Activated CD4-positive, alpha-beta T cell treated with anti-CD3 and anti-CD28 coated beads for 48 hours (primary cell): ENCODE measurements at places on chromosomes 4 and X.

GRCh38 chrX:13401724-13402123 is 81.9 kb upstream of the ATXN3L start:
- no peak for DNase-seq

- DNase-seq: peak; percentile 40
Measured at GRCh38 chrX:46628460-46629371, 55.2 kb downstream of the CHST7 start.

DNA sequence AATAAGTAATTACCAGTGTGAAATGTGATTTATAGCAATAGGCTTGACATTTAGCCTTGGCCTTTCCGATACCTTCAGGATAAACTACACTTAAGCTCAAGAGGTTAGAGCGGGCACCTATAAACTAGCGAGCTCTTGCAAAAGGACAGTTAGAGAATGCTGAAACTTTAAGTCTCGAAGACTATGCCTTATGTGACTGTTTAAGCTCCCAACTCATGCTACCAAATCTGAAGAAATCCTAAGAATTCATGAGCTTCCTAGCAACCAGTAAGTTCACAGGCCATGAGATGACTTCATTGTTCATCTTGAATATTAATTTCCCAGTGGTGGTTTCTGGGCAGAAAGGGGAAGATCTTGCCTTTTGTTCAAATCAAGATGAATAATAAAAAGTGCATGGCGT is 4.7 kb downstream of the STOX2 start:
- DNase-seq: no peak

GRCh38 chrX:22128961-22129360 is 96.8 kb downstream of the PHEX start:
- DNase-seq: no peak

GRCh38 chr4:185341841-185342240 is 53.9 kb downstream of the LRP2BP start:
- DNase-seq: no peak

DNA sequence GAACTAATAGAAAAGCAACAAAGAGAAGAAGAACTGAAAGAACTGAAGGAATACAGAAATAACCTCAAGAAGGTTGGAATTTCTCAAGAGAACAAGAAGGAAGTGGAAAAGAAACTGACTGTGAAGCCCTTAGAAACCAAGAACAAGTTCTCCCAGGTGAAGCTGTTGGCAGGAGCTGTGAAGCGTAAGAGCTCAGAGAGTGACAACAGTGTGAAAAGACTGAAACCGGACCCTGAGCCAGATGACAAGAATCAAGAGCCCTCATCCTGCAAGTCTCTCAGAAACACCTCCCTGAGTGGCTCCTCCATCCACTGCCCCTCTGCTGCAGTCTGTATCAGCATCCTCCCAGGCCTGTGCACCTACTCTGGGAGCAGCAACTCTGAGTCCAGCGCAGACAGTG is 8.4 kb upstream of the FHDC1 start:
- DNase-seq: no peak
